ENCODE measurements at places on chromosomes 2 and 18.

DNA sequence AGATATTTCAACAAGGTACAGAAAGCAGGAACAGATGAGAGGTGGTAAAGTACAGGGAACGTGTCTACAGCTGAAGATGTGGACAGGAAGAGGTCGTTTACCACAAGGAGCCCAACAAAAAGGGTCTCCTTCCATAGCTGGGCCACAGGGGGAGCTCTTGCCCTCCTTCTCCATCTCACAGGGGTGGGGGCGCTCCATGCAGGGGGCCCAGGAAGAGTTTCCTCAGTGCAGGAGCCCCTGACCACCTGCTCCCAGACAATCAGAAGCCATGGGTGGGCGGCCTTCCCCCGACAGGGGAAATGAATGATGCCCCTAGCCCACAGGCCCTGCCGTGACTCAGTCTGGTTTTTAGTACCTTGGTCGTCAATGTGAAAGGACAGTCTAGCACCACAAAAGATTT, 163.6 kb upstream of the ZNF516 start:
- H3K4me3 ChIP-seq, result no peak overlapping the region
- H3K36me3 ChIP-seq, result no peaks in the 10 kb centered on the region
- H3K27ac ChIP-seq, result no peak overlapping the region
- H3K27me3 ChIP-seq, result peaks cover 16% of the 10 kb centered on the region

- H3K4me3 ChIP-seq, result no peak overlapping the region
- DNase-seq, result no peak
- peaks cover 21% of the 10 kb centered on the region for H3K4me1 ChIP-seq
- H3K36me3 ChIP-seq, result no peaks in the 10 kb centered on the region
- H3K27ac ChIP-seq, result no peak overlapping the region
Observed at GRCh38 chr2:10350761-10351160, 48.1 kb downstream of the HPCAL1 start.

GRCh38 chr2:46493971-46494250, 14.5 kb downstream of the TMEM247 start:
- DNase-seq, result no peak
- H3K27me3 ChIP-seq, result peaks cover 6% of the 10 kb centered on the region
- H3K27ac ChIP-seq, result peak overlapping the region; percentile 93
- peaks cover 65% of the 10 kb centered on the region for H3K4me1 ChIP-seq

- DNase-seq, result no peak
- H3K36me3 ChIP-seq, result no peaks in the 10 kb centered on the region
- peak overlapping the region; percentile 78 for H3K4me3 ChIP-seq
- H3K27ac ChIP-seq, result no peak overlapping the region
- H3K4me1 ChIP-seq, result peaks cover 19% of the 10 kb centered on the region
- H3K27me3 ChIP-seq, result peaks cover 46% of the 10 kb centered on the region
Observed at GRCh38 chr2:152097290-152097800, 1.5 kb downstream of the CACNB4 start.

Measured in HFFc6 (cell line).